ENCODE measurements at places on chromosomes 3 and 15.

GRCh38 chr3:187737006-187737367 is 8.3 kb downstream of the BCL6 start:
- DNase-seq: no peak

GRCh38 chr15:30056166-30056565 is 26.6 kb upstream of the GOLGA8J start:
- DNase-seq: no peak

GRCh38 chr3:39103324-39103693 is 4.1 kb downstream of the GORASP1 start:
- DNase-seq: no peak

DNA sequence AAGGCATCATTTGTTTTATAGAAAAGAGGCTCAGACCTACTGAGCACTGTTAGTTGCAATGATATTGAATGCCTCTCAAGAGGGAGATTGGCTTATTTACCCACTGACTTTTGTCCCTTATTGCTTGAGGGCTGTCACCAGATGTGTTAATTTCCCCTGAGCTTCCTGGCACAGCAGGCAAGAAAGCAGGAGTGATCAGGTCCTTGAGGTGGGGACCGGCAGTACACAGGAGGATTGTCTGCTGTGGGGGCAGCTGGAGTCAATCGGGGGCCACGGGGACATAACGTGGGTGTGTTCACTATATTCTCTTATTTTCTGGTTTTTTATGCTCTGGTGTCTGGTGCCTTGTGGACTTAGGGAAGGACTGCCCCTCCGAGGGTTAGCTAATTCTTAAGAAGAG is 44.6 kb downstream of the GASK1A start:
- no peak for DNase-seq

- no peak for DNase-seq
Observed at GRCh38 chr15:85710340-85710842, 84.3 kb downstream of the KLHL25 start.

GRCh38 chr3:42749025-42749752 is 23.9 kb downstream of the CCDC13 start:
- no peak for DNase-seq

- DNase-seq: no peak
Observed at GRCh38 chr3:141006344-141006743, 44.8 kb upstream of the SPSB4 start.

DNA sequence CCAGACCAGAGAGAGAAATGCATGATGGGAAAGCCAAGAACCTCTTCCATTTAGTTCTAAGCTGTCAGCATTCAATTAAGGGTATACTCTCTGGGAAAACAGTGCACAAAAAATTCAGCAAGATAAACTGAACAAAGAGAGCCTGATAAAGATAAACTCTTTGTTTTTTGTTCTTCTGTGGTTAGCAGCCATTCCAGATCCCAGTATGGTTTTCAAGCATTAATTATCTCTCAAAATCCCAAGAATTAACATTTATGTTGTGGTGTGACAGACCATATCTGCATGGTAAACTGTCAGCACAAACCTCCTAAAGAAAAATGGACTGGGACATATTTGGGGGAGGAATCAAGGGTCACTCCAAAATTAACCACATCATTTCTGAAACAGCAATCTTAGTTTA is 124.0 kb upstream of the LRRN1 start:
- no peak for DNase-seq

- DNase-seq: no peak
Observed at GRCh38 chr15:78205856-78206255, 28.5 kb downstream of the ACSBG1 start.

DNA sequence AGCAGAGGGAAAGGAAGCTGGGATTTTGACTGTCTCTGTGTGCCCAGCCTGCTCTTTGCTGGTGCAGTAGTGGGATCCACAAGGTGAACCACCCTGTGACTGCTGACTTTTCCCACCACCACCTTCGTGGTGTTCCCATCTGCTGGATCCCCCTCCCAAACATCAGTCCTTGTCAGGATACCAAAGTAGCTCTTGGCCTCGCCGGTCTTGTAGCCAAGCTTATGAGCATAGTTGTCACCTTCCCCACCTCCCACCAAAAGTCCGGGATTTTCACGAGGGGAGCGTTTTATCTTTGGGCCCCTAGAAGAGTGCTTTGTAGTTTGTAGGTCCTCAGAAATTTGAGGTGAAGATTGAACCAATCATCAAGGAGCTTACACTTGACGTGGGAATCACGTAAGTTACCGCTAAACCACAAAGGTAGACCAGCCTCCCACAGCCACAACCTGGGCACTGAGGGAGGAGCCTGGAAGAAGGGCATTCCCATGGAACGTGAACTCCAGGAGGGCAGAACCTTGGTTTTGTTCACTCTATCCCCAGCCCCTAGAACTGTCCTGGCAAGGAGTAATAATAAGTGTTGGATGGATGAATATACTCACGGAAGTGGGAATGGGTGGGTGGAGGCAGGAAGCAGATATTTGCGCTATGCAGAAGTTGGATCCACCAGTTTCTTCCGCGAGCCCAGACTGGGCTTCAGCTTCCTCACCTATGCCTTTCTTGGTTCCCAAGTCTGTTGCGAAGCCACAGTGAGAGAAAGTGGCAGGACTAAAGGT is 814 bp upstream of the TEX264 start:
- no peak for DNase-seq

DNA sequence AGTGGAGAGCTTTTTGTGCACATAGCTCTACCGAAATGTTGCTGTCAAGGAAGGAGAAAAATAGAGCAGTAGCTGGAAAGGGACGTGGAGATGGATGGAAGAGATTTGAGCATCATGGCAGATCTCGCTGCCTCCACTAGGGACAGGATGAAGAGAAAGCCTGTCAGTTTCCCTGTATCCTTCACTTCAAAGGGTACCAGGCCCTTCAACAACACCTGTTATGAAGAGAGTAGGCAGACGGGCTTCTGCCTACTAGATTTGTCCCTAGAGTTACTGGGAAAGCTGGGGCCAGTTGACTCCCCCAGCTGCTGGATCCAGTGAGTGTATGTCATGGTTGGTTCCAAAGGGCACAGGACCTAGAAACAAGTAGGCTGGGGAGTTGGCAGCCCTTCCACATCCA is 150.8 kb downstream of the TLE3 start:
- no peak for DNase-seq

- peak; percentile 60 for DNase-seq
Observed at GRCh38 chr15:44157679-44158078, 37.4 kb downstream of the FRMD5 start.

DNA sequence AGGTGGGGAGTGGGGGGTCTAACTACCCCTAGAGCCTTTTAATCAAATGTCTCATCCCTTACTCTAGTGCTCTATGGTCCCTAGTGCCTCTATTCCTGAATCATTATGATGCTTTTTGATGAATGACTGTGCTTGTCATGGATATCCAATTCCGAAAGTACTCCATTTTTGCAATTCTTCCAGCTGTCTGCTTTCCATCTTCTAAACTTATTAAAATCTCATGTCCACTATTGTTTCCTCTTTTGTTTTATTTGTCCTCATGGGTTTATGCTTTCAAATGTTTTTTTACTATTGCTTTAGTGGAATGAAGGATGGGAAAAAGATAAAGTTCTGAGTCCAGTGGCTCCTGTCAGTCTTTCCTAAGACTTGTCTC is 77.2 kb upstream of the KCNMB2 start:
- no peak for DNase-seq

- DNase-seq: no peak
Observed at GRCh38 chr15:92636908-92637481, 18.6 kb downstream of the FAM174B start.

GRCh38 chr3:147197739-147198138 is 208.6 kb downstream of the ZIC4 start:
- no peak for DNase-seq

DNA sequence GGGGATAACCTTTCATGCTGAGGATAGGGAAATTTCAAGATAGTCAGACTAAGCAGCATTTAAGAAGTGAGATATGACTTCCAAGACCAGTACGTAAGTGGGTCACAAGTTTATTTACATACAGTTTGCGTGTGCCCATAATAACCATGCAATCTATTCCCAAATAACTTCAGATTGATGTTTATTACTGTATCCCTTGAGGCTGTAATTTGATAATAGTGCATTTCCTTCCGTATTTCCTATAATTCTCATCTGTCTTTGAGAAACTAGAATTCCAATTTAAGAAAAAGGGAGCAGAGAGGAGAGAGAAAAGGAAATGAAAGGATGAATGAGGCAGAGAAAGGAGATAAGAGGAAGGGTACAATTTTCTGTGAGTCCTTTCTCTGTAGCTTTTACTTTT is 1073.1 kb downstream of the EPHA3 start:
- no peak for DNase-seq

- no peak for DNase-seq
Observed at GRCh38 chr15:74599156-74599555, 16.5 kb upstream of the CLK3 start.

GRCh38 chr3:144055604-144056003 is 84.0 kb downstream of the DIPK2A start:
- peak; percentile 3 for DNase-seq

- peak; percentile 81 for DNase-seq
Observed at GRCh38 chr15:67510597-67511190, 10.2 kb upstream of the C15orf61 start.

GRCh38 chr3:81788044-81788443 is 26.6 kb upstream of the GBE1 start:
- no peak for DNase-seq

DNA sequence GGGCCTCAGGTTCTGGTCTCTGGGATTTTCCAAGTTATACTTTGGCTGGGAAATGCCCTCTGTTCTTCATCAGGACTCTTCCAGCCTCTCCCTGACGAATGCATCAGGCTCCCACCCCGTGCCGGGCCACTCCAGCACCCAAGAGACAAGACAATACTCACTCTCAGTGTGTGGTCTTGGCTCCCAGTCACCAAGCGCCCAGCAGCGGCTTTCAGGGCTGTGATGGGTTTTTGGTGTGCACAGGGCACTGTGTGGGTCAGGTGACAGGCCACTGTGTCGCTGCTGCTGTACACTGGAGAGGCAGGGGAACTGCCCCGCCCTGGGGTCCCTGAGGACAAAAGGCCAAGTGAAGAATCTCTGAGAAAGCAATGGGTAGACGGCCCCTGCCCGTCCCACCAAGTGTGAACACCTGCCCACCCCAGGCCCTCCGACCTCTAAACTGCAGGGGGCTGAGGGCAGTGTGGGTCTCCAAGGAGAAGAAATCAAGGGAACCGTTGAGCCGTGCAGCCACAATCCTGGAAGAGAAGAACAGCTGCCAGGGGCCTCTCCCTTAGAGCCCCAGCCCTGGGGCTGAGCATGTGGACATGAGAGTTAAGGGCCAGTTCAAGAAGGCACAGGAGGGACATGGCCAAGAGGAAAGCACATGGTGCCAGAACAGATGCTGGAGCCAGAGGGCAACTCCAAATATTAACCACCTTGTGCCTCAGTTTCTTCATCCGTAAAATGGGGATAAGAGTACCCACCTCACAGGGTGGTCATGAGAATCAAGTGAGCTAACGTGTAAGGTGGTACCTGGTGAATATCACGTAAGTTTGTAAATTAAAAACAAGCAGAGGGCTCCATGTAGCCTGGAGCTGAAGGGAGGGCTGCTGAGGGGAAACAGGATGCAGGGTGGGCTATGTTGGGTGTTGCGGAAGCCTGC is 34.1 kb downstream of the PTPN23 start:
- no peak for DNase-seq

- DNase-seq: no peak
Observed at GRCh38 chr3:87949879-87950208, 109.0 kb downstream of the CGGBP1 start.

DNA sequence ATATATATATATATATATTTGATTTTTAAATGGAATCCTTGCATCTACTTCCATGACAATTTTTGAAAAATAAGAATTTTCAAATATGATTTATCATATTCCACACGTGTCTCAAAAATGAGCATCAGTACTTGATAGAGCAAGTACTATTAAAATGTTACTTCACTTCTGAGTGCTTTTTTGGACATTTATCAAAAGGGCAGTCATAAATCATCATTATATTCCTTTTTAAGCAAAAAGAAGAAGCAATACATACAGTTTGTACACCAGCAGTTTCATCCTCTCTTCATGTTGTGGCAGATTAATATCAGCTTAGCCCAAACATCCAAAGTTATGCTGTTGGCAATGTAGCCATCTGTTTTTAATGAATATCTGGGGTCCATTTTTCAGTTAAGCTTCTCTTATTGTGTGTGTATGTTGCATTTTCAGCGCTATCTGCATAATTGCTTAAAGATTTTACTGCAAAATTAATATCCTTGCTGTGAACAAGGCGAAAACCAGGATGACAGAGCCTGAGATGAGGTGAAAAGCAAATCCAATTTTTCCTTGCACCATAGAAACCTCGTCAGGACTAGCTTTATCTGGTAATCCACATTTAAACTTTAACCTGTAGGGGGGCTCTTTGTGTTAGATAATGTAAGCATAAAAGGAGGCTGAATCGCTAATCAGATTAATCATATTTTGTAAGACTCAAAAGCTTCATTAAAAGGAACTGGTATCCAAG is 604.9 kb upstream of the AGTR1 start:
- no peak for DNase-seq

- DNase-seq: no peak
Observed at GRCh38 chr3:172300187-172300586, 148.1 kb downstream of the GHSR start.

GRCh38 chr3:31404871-31405270 is 127.9 kb upstream of the STT3B start:
- no peak for DNase-seq

- DNase-seq: no peak
Observed at GRCh38 chr3:126344380-126345041, 12.7 kb downstream of the KLF15 start.

DNA sequence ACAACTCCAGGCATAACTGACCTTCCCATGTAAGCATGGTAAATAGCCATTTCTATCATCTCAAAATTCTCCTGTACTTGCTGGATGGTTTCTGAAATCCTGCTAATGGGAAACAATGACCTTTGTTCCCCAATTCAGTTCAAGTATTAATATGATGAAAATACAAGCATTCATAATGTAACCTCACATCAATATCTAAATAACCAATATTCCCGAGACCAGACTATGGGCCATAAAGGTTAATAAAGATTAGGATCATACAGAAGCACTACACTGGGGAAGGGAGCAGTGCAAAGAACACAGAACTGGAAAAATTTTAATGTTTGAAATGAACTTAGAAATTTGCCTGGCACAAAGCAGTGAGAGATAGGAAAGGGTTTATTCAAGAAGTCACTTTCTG is 151.3 kb upstream of the SETMAR start:
- no peak for DNase-seq

GRCh38 chr15:86268558-86268957 is 188.9 kb downstream of the AGBL1 start:
- DNase-seq: no peak

GRCh38 chr3:62210011-62210410 is 163.3 kb downstream of the FEZF2 start:
- peak; percentile 31 for DNase-seq

- no peak for DNase-seq
Observed at GRCh38 chr3:176075491-176075890, 1121.8 kb downstream of the TBL1XR1 start.

- no peak for DNase-seq
Observed at GRCh38 chr3:84961521-84962255, 2.9 kb downstream of the CADM2 start.
